ENCODE measurements at places on chromosomes 13 and 19. TPM values are rescaled to one million over a fixed set of nuclear protein-coding genes. Genes with fewer than 3 reads are reported as not detected.
A peak's percentile ranks its signal among the peaks of the same experiment; 100 is the strongest.

DNA sequence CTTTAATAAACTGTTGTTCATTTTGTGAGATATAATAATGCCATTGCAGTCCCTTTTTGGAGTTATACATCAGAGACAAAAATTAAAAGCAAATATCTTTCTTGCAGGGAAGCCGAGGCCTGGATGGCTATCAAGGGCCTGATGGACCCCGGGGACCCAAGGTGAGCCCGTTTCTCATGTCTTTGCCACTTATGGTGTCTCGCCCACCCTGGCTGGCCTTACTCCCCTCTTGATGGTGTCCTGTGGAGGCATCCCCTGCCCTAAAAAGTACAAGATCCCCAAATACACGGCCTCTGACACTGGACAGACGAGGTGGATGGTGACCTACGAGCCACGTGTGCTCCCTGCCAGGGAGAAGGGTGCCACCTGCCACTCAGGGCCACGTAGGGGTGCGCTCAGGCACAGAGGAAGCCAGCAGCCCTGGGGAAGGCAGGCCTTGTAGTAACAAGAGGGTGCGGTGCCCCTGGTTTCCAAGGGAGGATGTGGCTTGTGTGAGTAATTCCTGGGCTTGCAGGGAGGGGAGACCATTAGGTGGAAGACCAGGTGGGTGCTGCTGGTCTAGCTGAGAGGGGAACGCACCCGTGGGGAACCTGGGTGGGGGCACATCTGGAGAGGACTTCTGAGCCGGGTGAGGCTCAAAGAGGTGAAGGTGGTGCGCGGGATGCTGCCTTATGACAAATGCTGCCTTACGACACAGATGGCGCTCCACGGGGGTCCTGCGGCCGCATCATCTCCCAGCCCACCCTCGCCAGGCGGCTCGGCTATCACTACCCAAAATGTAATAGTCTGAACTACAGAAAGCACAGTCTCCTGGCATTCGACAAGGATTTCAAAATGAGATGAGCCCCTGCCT, 115.6 kb downstream of the RAB20 start:
- DNase-seq = no peak
- peaks cover 73% of the 10 kb centered on the region for H3K36me3 ChIP-seq
- no peaks in the 10 kb centered on the region for H3K4me1 ChIP-seq
- no peaks in the 10 kb centered on the region for H3K27me3 ChIP-seq
- no peak overlapping the region for H3K4me3 ChIP-seq

DNA sequence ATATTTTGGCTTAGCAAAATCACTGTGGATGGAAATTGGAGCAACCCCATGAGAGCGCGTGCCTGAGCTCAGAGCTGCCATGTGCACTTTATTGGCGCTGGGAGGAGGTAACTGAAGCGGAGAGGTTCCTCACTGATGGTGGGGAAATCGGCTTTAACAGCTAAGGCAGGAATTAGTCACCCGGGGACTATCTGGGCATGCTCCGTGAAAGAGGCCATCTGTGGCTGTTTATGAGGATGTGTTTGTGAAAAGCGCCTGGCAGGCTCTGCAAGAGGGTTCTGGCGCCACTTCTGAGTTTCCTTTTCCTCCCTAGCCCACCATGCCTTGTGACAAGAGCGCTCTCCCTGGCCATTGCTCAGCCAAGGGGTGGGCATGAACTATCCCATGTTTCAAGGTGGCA, 815.6 kb downstream of the UQCRFS1 start:
- DNase-seq = peak; percentile 20
- H3K4me3 ChIP-seq = no peak overlapping the region
- H3K27me3 ChIP-seq = no peaks in the 10 kb centered on the region
- no peaks in the 10 kb centered on the region for H3K36me3 ChIP-seq
- H3K27ac ChIP-seq = no peak overlapping the region

DNA sequence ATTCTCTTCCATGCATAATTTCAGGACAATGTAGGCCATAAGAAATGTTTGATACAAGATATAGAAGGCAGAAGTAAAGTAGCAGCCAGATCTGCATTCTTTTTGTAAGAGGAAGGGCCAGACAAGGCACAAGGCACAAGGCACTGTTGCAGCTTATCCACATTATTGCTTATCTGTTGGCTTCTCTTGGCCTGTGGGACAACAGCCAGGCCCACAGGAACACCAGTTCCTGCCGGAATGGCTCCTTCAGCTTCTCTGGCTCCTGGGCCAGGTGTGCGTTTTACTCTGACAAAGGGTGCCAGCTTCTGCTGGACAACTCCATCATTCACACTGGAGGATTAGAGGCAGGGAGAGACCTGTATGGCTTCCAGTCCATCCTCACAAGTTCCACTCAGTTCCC, 29.2 kb downstream of the GPR180 start:
- no peak overlapping the region for H3K27ac ChIP-seq
- no peaks in the 10 kb centered on the region for H3K36me3 ChIP-seq
- H3K27me3 ChIP-seq = no peaks in the 10 kb centered on the region
- no peak for DNase-seq
- H3K4me1 ChIP-seq = no peaks in the 10 kb centered on the region

Gene CASP14
- not detected for total RNA-seq

- no peak overlapping the region for H3K27ac ChIP-seq
- no peaks in the 10 kb centered on the region for H3K4me1 ChIP-seq
- no peaks in the 10 kb centered on the region for H3K27me3 ChIP-seq
- H3K36me3 ChIP-seq = no peaks in the 10 kb centered on the region
- DNase-seq = peak; percentile 55
Observed at GRCh38 chr13:75687150-75687763, 51.1 kb downstream of the LMO7 start.

Gene ZNF580
- 19.0 TPM for total RNA-seq

DNA sequence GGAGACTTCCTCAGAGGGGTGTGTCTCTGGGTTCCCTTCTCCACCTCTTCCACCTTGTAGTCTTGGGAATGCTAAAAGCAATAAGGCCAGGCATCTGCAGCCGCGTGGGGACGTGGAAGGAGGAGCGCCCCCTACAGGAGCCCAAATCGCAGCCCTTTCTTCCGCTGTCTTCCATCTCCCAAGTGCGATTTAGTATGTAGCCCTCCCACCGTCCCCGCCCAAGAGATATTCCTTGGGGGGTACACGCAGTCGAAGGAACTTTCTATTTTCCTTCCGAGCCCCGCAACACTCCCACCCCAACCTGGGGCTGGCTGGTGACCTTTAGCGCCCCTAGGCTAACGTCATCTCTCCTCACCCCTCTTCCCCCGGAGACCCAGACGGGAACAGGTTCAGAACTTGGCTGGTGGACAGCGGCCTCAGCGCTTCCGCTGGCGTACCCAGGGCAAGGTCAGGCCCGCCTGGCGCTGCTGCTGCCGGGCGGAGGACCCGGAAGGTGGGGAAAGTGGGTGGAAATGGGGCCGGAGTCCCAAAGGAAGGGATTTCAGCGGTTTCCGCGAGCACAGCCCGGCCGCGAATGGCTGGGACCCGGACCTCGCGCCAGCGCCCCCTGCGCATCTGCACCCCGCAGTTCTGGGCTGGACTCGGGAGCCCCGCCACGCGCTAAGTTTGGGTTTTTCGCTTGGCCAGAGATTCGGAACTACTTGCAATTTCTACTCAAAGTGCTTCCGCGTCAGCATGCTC, 2.1 kb upstream of the PCDH8 start:
- peaks cover 53% of the 10 kb centered on the region for H3K27me3 ChIP-seq
- no peak overlapping the region for H3K27ac ChIP-seq
- DNase-seq = peak; percentile 93
- peak overlapping the region; percentile 64 for H3K4me3 ChIP-seq
- no peaks in the 10 kb centered on the region for H3K36me3 ChIP-seq
- H3K4me1 ChIP-seq = peaks cover 69% of the 10 kb centered on the region

DNA sequence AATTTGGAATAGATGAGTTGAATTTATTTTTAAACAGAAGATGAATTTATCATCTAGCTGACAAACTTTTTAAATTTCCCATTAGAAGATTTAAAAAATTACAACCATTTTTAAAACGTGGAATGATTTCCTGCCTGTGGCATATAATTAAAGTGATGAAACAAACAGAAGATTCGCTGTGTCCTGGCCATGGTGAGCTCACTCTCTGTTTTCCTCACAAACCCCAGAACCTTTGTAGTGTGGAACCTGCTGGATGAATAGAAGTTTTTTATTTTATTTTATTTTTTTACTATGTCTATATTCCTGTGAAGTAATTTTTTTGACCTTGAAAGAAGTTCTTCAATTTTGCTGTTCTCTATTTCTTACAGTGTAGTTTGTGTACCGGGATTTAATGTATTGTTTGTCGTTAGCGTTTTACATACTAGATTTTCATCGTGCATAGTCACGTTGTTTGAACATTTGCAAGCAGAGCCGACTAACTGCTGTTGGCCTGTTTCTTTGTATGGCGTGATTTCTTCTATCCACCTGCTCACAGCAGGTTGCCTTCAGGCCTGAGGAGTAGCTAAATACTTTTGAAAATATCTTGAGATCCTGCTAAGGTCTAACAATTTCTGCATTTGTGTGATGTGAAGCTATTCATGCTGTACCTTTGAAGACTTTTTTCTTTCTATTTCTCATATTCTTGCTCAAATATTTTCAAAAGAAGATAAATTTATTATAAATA, 149.2 kb downstream of the GGACT start:
- no peaks in the 10 kb centered on the region for H3K4me1 ChIP-seq
- H3K4me3 ChIP-seq = no peak overlapping the region
- DNase-seq = no peak
- no peaks in the 10 kb centered on the region for H3K27me3 ChIP-seq
- no peak overlapping the region for H3K27ac ChIP-seq
- H3K36me3 ChIP-seq = peaks cover 15% of the 10 kb centered on the region

DNA sequence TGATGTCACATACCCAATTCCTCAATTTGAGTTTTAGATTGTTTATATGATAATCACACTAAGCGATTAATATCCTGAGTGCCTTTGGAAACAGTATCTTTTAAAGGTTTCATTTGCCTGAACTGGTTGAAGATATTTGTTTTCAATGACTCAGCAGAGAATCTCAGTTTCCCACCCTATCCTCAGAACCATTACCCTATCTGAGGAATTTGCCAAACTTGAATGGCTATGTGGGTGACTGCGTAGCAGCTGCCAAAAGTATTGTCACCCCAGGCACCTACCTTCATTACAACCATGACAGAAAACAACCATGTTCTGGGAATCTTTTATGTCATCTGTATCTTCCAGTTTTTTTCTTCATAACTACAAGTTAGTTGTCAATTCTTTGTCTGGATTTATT, 440.1 kb upstream of the NBEA start:
- H3K27me3 ChIP-seq = no peaks in the 10 kb centered on the region
- no peaks in the 10 kb centered on the region for H3K36me3 ChIP-seq
- H3K27ac ChIP-seq = no peak overlapping the region

Gene APOC4
- total RNA-seq = not detected

GRCh38 chr19:23515551-23515950, 120.3 kb upstream of the ZNF91 start:
- H3K27ac ChIP-seq = no peak overlapping the region
- H3K27me3 ChIP-seq = no peaks in the 10 kb centered on the region
- no peaks in the 10 kb centered on the region for H3K4me1 ChIP-seq
- DNase-seq = no peak
- no peak overlapping the region for H3K4me3 ChIP-seq
- H3K36me3 ChIP-seq = no peaks in the 10 kb centered on the region

DNA sequence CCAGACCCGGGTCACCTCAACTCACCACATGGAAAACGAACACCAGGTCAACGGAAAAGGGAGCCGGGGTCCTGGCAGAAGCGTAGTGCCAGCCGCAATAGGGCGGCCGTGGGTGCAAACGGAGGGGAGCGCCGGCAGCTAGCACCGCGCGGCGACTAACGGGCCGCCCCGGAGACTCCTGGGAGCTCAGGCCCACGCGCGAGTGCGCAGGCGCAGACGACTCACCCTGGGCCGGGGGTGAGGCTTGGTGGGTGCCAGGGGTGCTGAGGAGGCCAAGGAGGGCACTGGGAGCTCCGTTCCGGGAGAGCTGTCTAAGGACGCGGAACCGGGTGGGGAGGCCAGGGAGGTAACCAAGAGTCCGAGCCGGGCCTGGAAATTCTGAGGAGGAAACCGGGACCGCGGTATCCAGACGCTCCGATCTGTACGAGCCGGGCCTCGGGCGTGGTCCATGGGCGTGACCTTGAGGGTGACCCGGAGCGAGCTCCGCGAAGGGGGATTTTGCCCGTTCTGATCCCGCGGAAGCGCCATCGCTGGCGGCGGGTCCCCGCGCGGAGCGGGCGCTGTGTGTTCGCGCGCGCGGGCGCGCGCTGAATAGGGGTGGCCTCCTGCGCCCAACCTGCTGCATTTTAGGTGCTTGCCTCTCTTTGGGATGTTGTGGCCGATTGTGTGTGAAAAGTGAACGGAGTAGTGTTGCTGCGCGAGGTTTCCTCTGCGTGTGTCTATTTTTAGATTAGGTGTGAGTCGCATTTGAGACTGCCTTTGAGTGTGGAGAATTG, at the start of gene ZNF382:
ZNF382 (plus strand) TSS at position 213 of the 776 bp plus-strand sequence. CDS start 4,602 bp downstream, outside the sequence.
- peaks cover 9% of the 10 kb centered on the region for H3K36me3 ChIP-seq
- peak; percentile 94 for DNase-seq
- H3K4me1 ChIP-seq = peaks cover 18% of the 10 kb centered on the region
- peaks cover 13% of the 10 kb centered on the region for H3K27me3 ChIP-seq
- peak within 1 kb of the TSS; percentile 40 for H3K27ac ChIP-seq
- peak within 1 kb of the TSS; percentile 67 for H3K4me3 ChIP-seq

DNA sequence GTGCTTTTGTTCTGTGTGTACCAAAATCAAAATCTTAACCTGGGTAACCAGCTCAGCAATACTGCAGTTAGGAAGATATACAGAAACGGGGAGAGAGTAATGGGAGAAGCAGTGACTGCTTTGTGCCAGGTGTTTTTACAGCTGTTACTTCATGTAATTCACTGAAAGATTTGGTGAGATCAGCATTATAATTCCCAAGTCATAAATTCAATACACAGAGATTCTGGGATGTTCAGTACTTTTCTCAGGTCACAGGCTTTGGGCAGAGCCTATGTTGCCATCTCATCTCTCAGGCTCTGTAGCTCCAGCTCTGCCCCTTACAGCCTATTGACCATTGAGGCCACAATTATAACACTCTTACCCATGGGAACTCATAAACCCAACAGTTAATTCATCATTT, 138.5 kb downstream of the ZAR1L start:
- no peaks in the 10 kb centered on the region for H3K4me1 ChIP-seq
- no peak for DNase-seq
- no peaks in the 10 kb centered on the region for H3K36me3 ChIP-seq
- no peak overlapping the region for H3K4me3 ChIP-seq
- no peaks in the 10 kb centered on the region for H3K27me3 ChIP-seq
- H3K27ac ChIP-seq = no peak overlapping the region

DNA sequence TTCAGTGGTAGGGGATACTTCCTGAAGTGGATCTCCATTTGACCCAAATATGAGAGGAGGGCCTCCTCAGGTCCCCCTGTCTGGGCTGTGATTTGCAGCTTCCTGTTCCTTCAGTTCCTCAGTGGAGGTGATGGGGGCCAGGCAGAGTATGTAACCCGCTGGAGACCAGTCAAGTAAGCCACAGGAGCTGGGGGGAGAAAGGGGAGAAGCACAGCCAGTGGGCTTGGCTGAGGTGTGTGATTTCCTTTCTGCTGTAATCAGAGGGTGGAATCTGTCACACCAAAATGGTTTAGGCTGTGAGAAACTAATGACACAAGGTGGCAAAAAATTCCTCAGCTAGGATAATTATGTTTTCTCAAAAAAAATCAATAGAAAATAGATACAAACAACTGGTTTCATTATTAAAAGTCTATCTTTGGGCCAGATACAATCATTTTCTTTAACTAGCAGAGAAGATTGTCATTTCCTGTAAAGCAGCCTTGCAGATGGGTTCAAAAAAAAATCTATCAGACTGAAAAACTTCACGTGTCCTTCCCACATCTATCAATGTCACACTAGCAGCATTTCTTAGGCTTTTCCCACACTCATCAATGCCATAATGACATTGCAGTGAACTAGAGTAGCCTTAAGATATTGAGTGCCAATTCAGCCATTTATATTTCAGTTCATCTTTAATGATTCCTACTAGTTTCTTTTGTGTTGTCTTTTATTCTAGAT, 1660.3 kb downstream of the EFNB2 start:
- H3K27me3 ChIP-seq = no peaks in the 10 kb centered on the region
- H3K27ac ChIP-seq = no peak overlapping the region
- H3K36me3 ChIP-seq = no peaks in the 10 kb centered on the region
- no peaks in the 10 kb centered on the region for H3K4me1 ChIP-seq
- peak; percentile 9 for DNase-seq

Gene KLK8
- total RNA-seq = not detected
